Non-pigmented ciliary epithelial cell (primary cell): ENCODE measurements at places on chromosomes 12 and 14.

GRCh38 chr14:54498579-54498978, 9.8 kb upstream of the GMFB start:
- DNase-seq = no peak

DNA sequence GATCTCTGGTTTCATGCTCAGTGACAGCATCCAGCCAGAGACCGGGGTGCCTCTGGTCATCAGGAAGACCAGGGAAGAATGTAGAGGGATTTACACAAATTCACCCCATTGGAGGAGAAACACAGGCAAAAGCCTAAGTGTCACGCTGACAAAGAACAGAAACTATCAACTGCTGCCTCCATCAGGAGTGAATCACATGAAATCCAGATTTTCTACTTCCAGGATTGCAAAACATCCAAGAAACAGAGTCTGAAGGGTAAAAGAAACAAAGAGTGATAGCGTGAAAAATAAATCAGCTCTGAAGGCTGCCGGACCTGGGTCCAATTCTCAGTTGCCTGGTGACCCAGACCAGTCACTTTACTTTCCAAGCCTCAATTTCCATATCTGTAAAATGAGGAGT, 136.1 kb upstream of the MAP1LC3B2 start:
- no peak for DNase-seq

DNA sequence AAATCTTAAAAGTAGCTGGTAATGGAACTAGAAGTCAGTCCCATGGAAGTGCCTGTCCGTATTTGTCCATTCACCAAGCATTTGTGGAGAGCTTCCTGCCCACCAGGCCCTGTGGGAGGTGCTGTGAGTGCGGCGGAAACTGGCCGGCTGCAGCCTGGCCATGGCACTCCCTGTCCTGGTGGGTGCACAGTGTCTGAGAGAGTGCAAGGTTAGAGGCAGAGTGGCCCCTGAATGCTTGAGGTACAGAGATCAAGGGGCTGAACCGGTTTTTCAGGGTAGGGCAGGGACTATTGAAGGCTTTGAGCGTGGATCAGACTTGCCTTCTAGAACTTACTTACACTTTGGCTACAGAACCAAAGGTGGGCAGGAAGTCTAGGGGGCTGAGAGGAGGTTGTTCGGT, 92.9 kb downstream of the ESR2 start:
- no peak for DNase-seq

- no peak for DNase-seq
These were observed 4.2 kb downstream of the SRSF5 start for GRCh38 chr14:69771136-69771535.

- DNase-seq = no peak
These were observed 788 bp downstream of the TEX52 start for GRCh38 chr12:2856051-2856450.

- DNase-seq = no peak
These were observed 579.2 kb downstream of the BCL11B start for GRCh38 chr14:98692832-98693231.

GRCh38 chr14:75101491-75101890, 25.4 kb downstream of the NEK9 start:
- DNase-seq = no peak

DNA sequence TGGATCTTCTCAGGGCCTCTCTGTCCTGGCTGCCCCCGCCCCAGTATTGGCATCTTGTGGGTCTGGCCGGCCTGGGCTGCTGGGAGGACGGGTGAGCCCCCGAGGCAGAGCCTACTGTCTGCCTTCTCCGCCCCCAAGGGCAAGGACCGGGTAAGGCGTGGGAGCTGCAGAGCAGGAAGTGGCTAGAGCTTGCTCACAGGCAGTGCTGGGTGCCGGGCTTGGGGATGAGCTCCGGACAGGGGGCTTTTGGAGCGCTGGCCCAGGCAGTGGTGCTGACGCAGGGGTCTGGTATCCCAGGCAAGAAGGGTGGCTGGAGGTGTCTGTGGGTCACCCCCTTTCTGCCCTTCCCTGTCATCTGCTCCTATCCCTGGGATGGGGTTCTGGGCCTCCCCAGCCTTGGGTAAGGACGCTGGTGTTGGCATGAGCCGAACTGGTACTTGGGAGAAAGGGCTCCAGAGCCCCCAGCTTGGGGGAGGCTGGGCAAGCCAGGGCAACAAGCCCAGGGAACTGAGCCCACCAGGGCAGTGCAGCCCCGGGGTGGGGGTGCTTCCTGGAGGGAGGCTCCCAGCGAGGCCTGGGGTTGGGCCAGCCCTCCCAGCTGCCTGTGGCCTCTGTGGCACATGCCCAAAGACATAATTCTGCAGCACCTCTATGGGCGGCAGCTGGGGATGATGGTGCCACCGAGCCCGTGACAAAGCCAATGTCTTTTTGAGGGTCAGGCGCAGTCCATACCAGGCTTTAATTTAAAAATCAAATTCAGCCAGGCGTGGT, 126.3 kb downstream of the KIF26A start:
- DNase-seq = no peak

- DNase-seq = no peak
These were observed 1.5 kb upstream of the STRAP start for GRCh38 chr12:15880721-15881120.

DNA sequence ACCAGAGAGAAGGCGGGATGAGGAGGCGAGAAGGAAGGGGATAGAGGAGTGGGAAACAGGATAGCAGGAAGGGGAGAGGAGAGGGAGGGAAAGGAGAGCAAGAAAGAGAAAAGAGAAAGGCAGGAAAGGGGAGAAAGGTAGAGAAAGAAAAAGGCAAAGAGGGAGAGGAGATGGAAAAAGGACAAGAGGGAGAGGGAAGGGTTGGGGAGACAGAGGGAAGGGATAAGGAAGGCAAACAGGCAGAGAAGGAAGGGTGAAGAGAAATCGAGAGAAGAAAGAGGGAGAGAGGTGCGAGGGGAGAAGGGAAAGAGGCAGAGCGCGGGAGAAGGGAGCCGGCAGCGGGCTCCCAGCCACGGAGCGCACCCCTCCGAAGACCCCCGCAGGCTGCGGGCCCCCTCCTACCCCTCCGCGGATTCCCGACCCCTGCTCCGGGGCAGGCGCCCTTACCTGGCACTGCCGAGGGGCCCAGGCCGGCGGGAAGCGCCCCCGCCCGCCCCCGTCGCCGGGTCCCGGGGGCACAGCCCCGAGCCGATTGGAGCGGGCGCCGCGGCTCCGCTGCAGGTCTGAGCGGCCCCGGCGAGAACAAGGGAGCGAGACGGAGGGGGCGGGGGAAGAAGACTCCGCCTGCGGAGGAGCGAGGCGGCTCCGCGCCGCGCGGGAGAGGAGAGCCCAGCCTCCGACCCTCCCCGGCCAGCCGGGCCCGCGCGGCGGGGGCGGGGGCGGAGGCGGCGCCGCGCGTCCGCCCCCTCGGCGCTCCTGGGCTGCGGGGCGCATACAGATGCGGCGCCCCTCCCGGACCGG, at the start of gene CDH24:
CDH24 (minus strand) TSS at position 565 of the 801 bp plus-strand sequence. CDS start 1,787 bp downstream, outside the sequence.
- no peak for DNase-seq

DNA sequence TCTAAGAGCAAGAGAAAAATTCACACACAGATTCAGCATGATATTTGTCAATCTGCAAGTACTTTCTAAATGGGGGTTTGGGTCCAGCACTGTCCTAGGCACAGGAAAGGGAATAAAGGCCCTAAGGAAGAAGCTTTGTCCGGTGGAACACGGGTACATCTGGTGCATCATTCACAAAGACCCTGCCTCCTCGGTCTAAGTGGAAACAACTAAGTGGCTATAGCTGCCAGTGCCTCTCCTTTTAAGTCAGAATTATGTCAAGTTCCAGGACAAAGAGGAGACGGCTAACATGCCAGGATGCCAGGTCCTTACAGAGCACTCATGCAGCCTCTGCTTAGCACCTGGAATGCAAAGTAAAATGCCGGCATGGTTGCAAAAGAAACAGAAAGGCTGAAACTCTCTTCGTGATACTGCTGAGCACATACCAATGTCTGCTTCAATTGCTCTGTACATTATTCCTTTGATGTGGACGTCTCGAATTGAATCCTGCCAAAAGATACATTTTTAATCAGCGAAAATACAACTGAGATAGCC, 47.5 kb downstream of the NT5DC3 start:
- no peak for DNase-seq

GRCh38 chr14:76829650-76830421, 3.6 kb downstream of the LRRC74A start:
- no peak for DNase-seq

- no peak for DNase-seq
These were observed 193.3 kb downstream of the PHETA1 start for GRCh38 chr12:111175396-111176094.

GRCh38 chr14:20564501-20564997, 3.7 kb upstream of the RNASE9 start:
- no peak for DNase-seq

- DNase-seq = no peak
These were observed 188.5 kb downstream of the ZFP36L1 start for GRCh38 chr14:68604361-68604730.

- no peak for DNase-seq
These were observed 55.2 kb upstream of the KCNH3 start for GRCh38 chr12:49483619-49484018.

GRCh38 chr14:21768116-21768874, 94.7 kb upstream of the OR4E1 start:
- DNase-seq = no peak

GRCh38 chr14:30277268-30277667, 281.7 kb upstream of the G2E3 start:
- DNase-seq = no peak

DNA sequence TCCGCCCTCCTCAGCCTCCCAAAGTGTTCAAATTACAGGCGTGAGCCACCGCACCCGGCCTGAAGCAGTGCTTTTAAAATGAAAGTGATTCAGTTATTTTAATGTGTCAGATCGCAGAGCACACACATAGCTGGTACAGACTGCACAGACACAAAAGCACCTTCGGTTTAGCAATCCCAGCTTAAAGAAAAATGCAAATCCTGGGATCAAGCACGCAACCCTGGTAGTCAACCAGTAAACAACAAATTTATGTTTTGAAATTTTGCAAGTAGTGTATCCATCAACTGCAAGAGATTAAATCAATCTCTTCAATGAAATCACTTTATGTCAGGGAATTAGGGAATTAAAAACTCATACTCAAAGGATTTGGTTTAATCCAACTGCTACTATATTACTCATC, 28.4 kb downstream of the SLC38A1 start:
- no peak for DNase-seq

DNA sequence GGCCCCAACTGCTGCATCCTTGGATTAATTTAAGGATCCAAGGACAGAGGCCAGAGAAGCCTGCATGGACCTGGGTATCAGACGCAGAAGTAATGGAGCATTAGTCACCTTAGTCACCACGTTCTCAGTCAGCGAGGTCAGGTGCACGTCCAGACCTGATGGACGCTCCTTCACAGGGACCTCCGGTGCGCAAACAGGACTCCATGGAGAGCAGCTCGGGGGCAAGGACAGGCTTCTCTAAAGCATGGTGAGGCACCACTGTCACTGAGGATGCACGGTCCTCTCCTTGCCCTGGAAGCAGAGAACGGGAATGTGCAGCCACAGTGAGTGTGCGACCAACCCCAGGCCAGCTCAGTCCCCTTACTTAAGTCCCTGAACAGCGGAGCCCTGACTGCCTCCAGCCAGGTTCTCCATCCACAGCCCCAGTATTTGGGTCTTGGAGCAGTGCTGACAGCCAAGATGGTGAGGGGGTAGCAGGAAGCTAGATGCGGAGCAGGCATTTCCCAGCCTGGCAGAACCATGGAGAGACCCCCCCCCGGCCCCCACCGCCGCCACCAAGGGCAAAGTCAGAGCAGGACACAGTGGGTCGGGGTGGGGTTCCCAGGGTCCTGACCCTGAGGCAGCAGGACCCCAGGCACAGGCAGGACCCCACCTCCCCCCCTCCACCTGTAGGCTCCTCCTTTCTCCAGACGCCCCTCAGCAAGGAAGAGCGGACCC, 253.4 kb upstream of the SFSWAP start:
- DNase-seq = no peak

DNA sequence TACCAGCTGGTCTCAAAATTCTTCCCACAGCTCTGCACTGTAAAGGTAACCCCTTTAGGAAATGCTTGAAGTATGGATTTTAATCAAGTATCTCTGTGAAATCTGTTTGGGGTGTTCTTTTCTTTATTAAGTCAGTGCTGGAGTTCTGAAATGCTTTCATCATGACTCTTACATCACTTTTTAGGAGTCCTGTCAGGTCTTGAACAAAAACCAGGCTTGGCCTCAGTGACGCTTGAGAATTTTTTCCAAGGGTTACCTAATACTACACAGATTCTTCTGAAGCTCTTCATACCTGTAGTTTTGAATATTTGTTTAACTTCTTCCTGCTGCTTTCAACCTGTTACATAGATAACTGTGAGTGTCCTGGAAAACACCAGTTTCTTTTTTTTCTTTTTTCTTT, 47.0 kb upstream of the KCNH3 start:
- DNase-seq = no peak

GRCh38 chr12:89357297-89357730, 5.0 kb upstream of the DUSP6 start:
- no peak for DNase-seq
